Thymus (tissue), 14 donors: ENCODE measurements at places on chromosomes 5 and 9. TPM values are rescaled to one million over a fixed set of nuclear protein-coding genes. Genes with fewer than 3 reads are reported as not detected.

DNA sequence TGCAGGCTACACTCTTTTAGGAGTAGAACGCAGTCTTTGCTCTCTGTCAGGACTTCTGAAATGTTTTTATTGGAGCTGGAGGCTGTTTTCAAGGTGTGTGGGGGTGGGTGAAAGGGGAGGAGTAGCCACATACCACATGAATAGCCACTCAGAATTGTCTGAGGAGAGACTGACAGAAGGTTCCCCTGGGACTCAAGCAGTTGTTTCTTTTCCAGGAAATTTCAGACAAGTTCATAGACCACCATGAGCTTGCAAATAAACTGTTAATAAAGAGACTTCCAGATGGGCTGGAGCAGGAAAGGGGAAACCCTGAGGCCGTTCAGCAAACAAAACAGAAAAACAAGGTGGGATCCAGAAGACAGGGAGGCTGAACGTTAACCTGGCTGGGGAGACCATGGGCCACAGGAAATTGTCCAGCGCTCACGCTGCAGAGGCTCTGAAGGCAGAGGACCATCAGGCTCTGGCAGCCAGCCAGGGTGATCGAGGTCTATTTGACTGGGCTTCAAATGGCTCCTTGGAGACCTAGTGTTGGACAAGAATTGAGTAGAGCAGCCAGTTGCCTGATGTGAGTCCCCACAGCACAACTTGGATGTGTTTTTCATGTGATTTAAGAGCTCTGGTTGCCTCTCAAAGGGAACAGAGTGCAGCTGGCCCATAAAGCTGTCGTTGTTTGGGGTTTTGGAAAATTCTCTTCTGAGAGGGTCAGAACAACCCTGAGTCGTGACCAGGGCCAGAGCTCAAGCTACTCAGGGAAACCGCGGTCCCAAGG is 159.2 kb upstream of the RAI14 start:
- no peaks in the 10 kb centered on the region for H3K27me3 ChIP-seq
- no peak overlapping the region for H3K27ac ChIP-seq
- no peaks in the 10 kb centered on the region for H3K36me3 ChIP-seq

DNA sequence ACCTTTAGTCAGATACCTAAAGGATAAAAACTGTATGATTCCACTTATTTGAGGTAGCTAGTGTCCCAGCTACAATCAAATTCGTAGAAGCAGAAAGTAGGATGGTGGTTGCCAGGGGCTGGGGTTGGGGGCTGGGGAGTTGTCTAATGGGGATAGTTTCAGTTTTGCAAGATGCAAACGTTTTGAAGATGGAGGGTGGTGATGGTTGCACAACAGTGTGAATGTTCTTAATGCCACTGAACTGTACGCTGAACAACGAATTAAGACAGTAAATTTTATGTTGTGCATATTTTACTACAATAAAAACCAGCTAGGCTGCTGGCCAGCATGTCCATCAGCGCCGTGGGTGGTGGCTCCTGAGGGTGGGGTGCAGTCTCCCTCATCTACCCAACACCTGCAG is 137.8 kb downstream of the GADD45G start:
- no peak overlapping the region for H3K4me3 ChIP-seq
- no peaks in the 10 kb centered on the region for H3K36me3 ChIP-seq
- H3K27me3 ChIP-seq, result peaks cover 36% of the 10 kb centered on the region
- no peak overlapping the region for H3K27ac ChIP-seq
- no peak for DNase-seq

- H3K27ac ChIP-seq, result no peak overlapping the region
- H3K4me3 ChIP-seq, result no peak overlapping the region
- H3K36me3 ChIP-seq, result no peaks in the 10 kb centered on the region
These were observed 1975.3 kb upstream of the CDH6 start for GRCh38 chr5:29218138-29218537.

- H3K27me3 ChIP-seq, result no peaks in the 10 kb centered on the region
- no peak overlapping the region for H3K27ac ChIP-seq
- H3K4me1 ChIP-seq, result no peaks in the 10 kb centered on the region
- H3K4me3 ChIP-seq, result no peak overlapping the region
These were observed 1221.6 kb downstream of the MAT2B start for GRCh38 chr5:164727012-164727411.

DNA sequence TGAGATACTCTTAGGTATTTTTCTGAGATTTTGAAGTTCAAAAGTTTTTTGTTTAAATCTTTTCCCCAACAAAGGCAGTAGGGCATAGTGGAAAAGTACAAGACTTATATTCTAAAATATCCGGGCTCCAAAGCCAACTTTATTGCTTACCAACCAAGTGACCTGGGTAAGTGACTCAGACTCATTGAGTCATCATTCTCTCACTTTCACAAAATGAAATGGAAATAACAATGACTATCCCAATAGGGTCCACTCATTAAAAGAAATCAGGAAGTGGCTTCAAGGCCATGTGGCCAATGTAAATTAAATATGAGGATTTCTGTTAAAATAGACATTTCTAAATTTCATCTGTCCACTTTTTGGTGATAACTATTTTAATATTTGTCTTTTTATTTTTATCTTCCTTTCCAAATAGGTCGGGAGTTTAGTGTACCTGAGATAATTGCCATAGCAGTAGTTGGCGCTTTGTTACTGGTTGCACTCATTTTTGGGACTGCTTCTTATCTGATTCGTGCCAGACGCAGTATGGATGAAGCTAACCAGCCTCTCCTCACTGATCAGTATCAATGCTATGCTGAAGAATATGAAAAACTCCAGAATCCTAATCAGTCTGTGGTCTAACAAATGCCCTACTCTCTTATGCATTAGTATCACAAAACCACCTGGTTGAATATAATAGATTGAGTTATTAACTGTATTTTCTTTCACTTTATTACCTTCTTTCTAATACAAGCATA is 15.5 kb downstream of the TYRP1 start:
- no peak overlapping the region for H3K27ac ChIP-seq
- DNase-seq, result no peak

DNA sequence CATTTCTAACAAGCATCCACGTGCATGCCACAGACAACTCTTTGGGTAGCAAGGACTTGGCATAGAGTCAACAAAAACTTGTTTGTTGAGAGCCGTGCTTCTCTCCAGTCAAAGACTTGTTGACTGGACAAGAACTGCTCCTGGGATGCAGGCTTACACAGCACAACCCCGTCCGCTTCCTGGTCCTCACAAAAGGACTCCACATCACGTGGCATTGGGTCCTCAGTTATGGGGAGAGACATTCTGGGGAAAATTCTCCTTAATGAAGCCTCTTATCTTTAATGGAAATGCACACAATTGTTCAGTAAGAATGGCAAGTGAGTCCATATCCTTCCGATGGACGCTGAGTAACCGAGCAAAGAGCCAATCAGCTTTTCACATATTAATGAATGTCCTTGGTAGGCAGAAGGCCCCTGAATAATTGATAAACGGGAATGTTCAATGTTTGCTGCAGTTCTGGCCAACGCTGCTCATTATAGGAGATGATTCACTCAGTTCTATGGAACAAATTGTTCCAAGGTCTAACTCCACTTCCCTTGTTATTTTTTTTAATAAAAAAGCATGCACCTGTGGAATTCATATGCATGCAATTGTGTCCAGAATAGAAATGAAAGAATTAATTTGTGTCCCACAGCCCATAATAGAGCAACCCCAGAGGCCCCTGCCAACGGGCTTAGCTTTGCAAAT is 97.0 kb upstream of the ZNF366 start:
- H3K27ac ChIP-seq, result no peak overlapping the region
- DNase-seq, result no peak
- no peaks in the 10 kb centered on the region for H3K36me3 ChIP-seq
- no peak overlapping the region for H3K4me3 ChIP-seq
- peaks cover 3% of the 10 kb centered on the region for H3K27me3 ChIP-seq

The PCSK5 gene
- 4.1 TPM for polyA plus RNA-seq
